ENCODE measurements at places on chromosomes 5 and 9.
A peak's percentile ranks its signal among the peaks of the same experiment; 100 is the strongest.

GRCh38 chr9:128043467-128043868 lies 23.7 kb downstream of the NAIF1 start:
- DNase-seq = peak; percentile 49

GRCh38 chr5:109711673-109712072 lies 21.9 kb downstream of the MAN2A1 start:
- no peak for DNase-seq

GRCh38 chr9:89715318-89715858 lies 110.6 kb downstream of the GADD45G start:
- DNase-seq = no peak

DNA sequence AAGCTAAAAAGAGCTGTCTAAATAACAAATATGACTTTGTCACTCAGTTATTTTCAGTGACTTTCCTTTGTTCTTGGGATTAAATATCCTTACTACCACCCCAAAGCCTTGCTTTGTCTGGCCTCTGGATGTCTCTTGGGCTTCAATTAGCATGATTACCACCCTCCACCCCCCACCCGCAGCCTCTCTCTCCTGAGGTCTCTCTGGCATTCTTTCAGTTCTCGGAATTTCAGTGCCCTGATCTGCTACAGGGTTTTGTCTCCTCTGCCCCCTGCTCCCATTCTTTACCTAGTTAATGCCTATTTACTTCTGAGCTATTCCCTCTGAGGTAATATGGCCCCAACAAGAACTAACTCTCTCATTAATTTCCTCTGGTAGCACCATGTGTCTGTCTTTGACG lies 376.4 kb downstream of the DEPDC1B start:
- no peak for DNase-seq

DNA sequence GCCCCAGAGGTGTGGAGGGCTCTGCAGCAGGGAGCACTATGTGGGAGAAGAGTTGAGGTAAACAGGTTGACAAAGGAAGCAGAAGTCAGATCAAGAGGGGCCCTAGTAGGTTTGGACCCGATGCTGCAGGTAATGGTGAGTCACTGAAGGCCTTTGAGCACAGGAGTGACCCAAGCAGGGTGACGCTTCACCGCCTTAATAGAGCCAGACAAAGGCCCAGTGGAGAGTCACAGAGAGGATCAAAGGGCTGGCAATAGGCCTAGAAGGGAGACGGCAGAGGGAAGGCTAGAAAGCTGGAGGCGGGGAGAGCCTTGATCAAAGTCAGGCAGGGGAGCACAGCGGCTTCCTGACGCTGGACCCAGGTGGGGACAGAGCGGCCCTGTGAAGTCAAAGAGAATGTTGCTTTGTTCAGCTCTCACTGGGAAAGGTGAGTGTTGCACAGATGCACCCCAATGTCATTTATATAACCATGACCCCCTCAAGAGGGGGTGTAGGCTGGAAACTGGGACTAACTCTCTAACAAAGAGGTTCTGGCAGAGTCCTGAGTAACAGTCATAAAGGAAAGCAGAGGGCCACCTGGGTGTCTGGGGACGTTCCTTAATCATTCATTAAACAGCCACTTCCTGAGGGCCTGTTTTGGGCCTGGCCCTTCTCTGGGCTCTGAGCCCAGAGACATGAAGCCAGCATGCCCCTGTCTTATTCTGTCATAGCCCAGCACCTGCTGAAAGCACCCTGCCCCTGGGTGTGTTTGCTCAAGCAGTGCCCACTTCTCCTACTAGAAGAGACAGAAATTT lies 9.8 kb upstream of the CPLX2 start:
- peak; percentile 98 for DNase-seq

All from DMS53 (cell line).